Stromal cell of bone marrow (primary cell): ENCODE measurements at places on chromosomes 12 and 14.

- no peak for DNase-seq
Observed at GRCh38 chr12:121030576-121031212, 8.4 kb downstream of the OASL start.

GRCh38 chr14:99983251-99984015 lies 81.8 kb upstream of the EVL start:
- DNase-seq, result no peak

- no peak for DNase-seq
Observed at GRCh38 chr14:66249544-66249943, 236.6 kb upstream of the CCDC196 start.

- peak; percentile 49 for DNase-seq
Observed at GRCh38 chr14:76050797-76051392, 65.3 kb downstream of the IFT43 start.

DNA sequence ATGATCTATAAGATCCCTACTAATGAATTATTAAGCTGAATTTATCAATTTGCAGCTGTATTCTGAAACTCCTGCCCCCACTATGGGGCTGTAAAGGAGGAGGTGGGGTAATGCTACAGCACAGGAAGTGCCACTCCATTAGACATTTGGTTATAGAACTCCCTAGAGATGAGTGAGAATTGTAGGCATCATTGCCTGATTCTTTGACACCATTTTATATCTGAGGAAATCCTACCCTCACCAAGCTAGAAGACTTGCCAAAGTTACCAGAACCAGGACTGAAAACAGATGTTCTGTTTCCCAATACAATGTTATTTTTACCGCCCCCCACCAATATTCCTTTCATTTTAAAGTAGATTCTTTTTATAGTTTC lies 182.4 kb downstream of the EGLN3 start:
- no peak for DNase-seq

GRCh38 chr14:104548802-104549535 lies 30.6 kb upstream of the C14orf180 start:
- DNase-seq, result no peak

DNA sequence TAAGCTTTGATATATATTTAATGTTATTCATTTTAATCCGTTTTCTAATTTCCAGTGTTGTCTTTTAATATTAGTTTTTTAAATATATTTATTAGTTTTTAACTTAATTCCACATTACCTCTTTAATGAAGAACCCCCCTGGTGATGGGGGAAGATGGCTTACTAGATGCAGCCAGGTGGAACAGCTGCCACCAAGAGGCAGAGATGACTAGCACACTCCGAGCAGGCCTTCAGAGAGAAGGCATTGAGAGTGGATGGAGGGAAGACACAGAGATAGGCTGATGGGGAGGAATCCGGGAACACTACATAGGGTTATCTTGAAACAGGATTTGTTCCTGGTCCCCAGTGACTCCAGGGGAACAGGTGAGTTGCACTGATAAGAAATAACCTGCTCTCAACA lies 771.6 kb downstream of the LRFN5 start:
- no peak for DNase-seq

DNA sequence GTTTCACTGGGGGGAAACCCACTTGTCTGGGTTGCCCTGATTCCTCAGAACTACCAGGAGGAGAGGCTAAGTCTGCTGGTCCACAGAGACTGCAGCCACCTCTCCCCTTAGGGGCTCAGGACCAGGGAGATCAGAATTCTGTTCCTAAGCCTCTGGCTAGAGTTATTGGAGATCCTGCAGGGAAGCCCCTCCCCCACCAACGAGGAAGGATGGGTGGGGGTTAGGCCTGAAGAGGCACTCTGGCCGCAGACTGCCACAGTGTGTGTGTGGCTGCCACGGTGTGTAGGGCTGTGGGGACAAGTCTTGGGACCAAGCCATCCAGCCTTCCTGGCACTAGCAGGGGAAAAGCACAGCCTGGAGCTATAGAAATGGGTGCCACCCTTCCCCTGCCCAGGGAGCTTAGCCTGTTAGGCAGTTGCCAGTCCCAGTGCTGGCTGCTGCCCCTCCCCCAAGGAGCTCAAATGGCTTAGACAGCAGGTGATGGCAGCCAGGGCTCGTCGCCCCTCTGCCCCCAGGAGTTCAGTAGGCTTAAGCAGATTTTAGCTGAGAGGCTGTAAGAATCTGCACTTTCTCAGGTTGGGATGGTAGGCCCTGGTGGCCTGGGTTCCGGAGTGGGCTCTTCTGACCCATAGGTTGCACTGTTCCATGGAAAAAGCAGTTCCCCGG lies 107.7 kb downstream of the ERGIC2 start:
- DNase-seq, result no peak

DNA sequence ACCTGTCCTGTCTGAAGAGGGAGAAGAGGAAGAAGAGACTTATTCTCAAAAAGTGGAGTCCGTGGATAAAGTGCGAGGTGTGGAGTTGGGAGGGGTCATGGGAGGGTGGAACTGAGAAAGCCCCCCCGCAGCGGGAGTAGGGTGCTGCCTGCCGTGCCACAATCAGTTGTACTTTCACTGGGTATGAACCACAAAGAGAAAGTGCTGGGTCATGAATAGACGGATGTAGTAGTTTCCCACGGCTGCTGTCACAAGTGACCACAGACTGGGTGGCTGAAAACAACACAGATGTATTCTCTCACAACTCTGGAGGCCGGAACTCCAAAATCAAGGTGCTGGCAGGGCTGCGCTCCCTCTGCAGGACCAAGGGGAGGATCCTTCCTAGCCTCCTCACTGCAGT lies 5.5 kb downstream of the DNAH10 start:
- DNase-seq, result no peak

DNA sequence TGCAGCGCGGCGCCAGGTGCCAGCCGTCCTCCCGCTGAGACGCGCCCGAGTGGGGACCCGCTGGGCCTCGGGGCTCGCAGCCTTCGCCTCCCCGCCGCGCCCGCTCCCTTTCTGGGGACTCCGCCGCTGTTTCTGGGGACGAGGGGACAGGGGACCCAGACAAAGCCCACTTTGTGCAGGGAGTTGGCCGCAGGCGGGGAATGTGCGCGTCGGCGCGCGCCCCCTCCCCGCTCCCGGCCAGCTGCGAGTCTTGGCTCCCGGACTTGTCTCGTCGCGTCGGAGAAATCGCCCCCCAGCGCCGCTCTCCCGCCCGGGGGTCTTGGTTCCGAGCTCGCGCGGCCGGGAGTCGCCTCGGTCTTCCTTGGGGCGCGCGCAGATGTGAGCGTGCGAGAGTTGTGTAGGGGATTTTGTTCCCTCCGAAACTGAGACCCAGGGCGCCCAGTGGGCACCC lies 717 bp downstream of the VASH1 start:
- DNase-seq, result no peak

DNA sequence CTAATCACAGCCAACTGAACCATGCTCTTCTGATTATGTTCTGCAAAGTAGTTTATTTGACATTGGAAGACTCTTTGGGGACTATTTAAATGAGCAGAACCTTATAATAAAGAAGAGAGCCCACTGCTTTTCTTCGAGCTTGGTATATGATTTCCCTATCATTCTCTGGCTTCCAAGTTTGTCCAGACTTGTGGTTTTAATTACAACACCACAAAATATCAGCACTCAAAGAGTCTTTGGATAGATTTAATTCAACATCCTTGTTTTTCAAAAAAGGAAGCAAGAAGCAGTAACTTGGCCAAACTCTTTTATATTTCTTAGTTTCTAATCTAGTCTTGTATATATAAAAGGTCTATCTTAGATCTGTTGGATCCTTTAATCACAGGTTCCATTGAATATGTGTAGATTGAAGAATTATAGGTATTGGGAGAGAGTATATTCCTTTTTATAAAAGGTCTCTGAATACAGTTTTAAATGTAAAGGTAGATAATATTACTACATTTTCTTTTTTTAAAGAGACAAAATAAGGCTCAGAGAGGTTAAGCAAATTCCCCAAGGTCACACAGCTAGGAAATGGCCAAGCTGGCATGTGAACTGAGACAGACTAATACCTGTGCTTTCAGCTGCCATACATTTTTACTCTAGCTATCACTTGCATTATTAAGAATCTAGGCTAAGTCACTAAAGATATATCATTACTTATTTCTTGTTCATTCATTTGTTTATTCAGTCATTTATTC lies 172.8 kb downstream of the SSPN start:
- no peak for DNase-seq

- peak; percentile 48 for DNase-seq
Observed at GRCh38 chr14:58626431-58626831, 11.3 kb upstream of the DACT1 start.

DNA sequence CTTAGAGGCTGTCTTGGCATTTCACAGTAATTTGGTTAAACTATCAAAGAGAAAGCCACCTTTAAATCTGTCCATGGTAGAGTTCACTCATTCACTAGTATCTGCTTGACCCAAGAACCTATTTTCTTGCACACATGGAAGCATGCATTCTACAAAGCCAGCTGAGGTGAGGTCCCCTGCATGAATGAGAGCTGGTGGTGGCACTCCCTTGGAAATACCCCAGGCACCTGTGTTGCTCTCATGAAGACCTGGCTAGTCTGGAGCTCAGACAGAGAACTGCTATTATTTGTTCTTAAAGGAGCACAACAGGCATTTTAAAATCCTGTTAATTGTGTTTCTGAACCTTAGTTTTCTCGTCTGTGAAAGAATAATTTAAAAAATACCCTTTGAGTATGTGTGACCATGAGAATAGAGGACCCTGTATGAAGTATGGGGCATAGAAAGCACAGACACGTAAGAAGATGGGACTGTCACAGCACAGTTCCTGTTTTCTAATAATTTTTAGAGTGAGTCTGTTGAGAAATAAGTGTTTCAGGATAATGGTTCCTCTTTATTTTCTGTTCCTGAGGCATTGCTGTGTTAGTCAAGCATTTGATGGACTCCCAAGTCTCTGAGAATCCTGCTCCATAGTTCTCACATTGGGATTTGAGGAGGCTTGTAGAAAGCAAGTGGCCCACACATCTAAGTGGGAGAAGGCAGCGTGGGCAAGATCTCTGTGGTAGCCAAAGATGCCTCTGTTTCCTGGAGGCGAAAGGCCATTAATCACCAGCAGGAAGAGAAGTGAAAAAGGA lies 10.9 kb downstream of the RGS6 start:
- no peak for DNase-seq

GRCh38 chr14:65810322-65810721 lies 397.8 kb downstream of the FUT8 start:
- DNase-seq, result no peak
